ENCODE measurements at places on chromosomes 5 and 9.

GRCh38 chr5:14581891-14582796, 552 bp downstream of the OTULINL start:
- no peak for DNase-seq

- DNase-seq = no peak
Observed at GRCh38 chr9:89408628-89409101, 89.2 kb downstream of the SEMA4D start.

DNA sequence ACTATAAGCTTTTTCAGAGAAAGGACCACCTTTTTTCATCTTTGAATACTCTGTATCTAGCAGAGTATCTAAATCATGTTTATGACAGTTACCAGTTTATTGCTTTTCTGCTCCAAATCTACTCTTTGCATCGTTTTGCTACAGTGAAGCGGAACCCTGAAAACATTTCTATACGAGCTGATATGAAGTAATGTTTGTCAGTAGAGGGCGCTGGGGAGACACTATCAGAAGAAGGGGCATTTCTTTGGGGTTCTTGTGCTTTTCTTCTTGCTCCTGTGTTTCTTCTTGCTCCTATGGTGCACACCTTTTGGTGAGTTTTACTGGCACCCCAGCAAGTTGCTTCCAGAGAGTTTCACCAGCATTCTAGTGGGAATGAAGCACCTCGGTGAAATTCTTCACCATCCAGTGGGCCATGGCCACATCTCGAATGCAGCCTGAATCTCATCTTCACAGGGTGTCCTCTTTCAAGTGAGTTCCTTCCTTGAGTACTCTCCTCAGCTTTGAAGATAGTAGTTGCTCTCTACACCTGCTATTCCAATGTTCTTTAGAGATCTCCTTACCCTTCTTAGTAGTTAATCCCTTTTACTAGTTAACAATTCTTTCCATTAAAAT, 98.4 kb downstream of the FGF1 start:
- no peak for DNase-seq

DNA sequence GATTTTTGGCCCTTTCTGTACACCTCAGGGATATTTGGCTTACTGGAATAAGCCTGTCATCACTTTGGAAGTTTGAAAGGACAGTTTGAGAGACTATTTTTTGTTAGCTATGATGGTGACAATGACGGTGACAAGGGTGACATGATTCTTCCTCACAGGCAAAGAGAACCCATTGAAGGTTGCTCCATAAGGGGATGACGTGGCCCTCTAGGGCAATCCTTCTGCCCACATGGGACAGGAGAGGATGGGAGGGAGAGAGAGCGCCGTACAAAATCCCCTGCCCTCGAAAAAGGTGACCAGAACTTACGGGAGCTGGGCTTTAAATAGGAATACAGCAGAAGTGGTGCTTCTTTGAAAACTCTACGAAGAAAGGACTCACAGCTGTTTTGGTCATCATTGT, 22.6 kb downstream of the HRH2 start:
- no peak for DNase-seq

- DNase-seq = peak; percentile 73
Observed at GRCh38 chr5:151745071-151745705, 13.2 kb downstream of the ATOX1 start.

- no peak for DNase-seq
Observed at GRCh38 chr5:144121577-144121976, 48.9 kb downstream of the YIPF5 start.

- DNase-seq = no peak
Observed at GRCh38 chr5:10420468-10420867, 21.2 kb upstream of the ROPN1L start.

DNA sequence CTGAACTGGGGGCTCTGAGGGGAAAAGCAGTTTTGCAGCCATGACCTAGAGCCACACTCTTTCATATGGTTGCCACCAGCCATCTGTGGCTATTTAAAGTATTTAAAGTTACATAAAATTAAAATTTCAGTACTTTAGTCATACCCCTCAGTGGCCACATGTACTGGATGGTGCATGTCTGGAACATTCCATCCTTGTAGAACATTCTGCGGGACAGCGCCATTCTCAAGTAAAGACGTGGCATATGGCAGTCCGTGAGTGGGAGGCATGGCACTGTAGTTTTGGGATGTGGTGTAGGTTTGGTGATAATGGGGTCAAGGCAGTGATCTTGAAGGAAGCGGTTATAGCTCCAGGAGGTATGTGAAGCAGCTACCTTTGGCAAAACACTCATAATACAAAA, 61.4 kb upstream of the NFIL3 start:
- peak; percentile 41 for DNase-seq

DNA sequence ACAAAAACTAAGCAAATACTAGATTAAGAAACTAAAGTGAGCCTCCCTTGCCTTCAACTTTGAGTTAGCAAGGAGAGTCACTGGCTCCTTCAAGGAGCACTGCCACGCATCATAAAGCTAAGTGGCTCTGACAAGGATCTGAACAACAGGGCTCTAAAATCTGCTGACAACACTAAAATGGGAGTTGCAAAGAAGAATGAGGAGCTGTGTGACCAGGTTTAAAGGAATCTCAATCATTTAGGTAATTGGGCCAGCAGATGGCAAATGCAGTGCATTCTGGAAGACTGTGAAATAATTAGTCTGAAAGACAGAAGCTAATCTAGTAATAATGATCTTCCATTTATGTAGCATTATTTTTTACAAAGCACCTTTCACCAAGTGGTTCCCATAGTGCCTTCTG, 297.0 kb upstream of the TAS2R1 start:
- DNase-seq = no peak

- DNase-seq = peak; percentile 63
Observed at GRCh38 chr9:98983295-98984268, 39.9 kb downstream of the COL15A1 start.

DNA sequence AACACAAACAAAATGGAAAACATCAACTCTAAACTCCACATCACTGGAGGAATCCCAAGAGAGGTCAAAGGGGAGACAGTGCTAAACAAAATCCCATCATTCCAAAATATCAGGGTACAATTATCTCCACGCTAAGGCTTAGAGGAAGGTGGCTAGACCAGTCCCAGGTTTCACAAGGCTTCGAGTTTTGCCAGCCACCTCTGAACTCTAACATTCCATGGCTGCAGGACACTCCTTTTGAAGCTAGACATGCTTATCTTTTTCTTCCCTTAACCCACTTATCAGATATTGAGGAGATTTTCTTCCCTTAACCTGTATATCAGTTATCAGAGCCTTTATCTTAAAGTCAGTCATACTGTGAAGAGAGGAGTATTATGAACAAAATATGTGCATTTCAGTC, 53.3 kb downstream of the GLDC start:
- no peak for DNase-seq

- DNase-seq = no peak
Observed at GRCh38 chr5:96652769-96653454, 9.3 kb upstream of the CAST start.

GRCh38 chr9:28050941-28051340, 477.7 kb upstream of the C9orf72 start:
- DNase-seq = no peak

DNA sequence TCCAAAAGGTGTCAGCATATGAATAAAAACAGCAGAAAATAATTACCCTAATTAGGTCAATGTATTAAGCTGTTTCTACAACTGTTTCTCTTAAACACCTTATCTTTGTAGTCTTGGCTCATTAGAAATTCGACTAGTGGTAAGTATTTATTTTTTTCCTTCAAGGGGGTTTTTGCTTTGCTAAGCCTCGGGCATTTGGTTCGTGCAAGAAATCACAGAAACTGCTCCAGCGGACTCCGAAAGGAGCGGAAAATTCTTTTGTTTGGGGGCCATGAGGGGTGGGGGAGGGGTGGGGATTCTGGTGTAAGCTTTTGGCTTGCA, 757 bp downstream of the ZBED3 start:
- no peak for DNase-seq

GRCh38 chr9:117088786-117089185, 326.1 kb downstream of the ASTN2 start:
- DNase-seq = no peak

GRCh38 chr5:165201369-165201768, 1696.0 kb downstream of the MAT2B start:
- no peak for DNase-seq

- no peak for DNase-seq
Observed at GRCh38 chr5:27594141-27594540, 555.8 kb upstream of the CDH9 start.

- no peak for DNase-seq
Observed at GRCh38 chr5:58842852-58843251, 260.0 kb downstream of the RAB3C start.

GRCh38 chr9:108166519-108166918, 677.0 kb upstream of the KLF4 start:
- DNase-seq = no peak

DNA sequence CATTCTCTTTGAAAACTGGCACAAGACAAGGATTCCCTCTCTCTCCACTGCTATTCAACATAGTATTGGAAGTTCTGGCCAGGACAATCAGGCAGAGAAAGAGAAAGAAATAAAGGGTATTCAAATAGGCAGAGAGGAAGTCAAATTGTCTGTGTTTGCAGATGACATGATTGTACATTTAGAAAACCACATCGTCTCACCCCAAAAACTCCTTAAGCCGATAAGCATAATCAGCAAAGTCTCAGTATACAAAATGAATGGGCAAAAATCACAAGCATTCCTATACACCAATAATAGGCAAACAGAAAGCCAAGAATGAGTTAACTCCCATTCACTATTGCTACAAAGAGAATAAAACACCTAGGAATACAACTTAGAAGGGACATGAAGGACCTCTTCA, 21.0 kb upstream of the EPB41L4A start:
- DNase-seq = no peak

DNA sequence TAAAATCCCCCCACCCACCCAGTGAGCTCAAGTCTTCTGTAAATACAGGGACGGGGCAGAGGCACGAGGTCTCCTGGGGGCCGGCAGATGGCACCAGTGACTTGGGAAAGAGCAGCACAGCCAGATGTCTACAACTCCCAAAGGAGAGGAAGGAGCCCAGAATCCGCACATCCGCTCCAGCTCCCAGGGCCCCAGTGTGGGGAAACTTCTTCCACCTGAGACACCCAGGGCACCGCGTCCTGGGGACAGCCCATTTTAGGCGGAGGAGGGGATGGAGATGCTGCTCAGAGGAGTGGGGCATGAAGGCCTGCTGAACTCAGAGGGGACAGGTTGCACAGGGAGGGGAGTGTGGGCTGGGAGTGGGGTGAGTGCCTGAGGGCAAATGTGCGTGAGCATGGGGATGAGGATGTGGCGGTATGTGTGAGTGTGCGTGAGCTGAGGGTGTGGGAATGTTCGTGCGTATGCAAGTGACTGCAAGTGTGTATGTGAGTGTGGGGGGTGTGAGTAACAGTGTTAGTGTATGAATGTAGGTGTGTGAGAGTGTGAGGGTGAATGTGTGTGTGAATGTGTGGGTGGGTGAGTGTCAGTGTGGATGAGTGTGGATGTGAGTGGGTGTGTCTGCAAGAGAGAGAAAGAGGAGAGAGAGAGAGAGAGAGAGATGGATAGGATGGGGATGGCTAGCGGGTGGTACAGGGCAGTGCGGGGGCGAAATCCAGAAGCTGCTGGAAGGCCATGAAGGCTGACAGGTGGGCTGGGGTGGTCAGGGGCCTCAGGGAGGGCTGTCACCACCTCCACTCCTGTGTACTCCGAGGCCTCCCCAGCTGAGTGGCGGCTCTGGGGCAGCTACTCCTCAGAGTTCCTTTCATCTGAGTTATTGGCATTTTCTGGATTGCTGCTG, 63.5 kb downstream of the DUSP1 start:
- peak; percentile 17 for DNase-seq

DNA sequence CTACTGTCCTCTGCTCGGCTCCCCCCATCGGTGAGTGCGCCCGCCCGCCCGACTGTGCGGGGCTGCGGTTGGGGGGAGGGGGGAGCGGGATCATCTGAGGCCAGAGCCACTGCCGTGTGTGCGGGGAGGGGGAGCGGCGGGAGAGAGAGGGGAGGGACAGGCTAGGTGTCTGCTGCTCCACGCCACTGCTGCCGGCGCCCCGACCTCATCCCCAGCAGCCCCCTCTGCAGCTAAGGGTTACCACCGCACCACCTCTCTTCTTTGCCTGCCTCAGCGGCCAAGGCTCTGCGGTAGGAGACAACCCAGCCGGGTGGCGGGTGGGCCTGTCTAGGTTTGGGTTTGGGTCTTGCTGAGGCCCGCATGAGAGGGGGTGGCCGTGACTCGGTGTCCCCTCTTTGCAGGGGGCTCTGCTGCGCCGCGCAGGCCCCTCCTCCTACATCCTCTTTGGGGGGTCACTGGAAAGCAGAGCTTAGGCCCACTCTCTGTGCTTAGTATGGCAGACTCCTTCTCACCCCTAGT, 670 bp upstream of the PURA start:
- no peak for DNase-seq

DNA sequence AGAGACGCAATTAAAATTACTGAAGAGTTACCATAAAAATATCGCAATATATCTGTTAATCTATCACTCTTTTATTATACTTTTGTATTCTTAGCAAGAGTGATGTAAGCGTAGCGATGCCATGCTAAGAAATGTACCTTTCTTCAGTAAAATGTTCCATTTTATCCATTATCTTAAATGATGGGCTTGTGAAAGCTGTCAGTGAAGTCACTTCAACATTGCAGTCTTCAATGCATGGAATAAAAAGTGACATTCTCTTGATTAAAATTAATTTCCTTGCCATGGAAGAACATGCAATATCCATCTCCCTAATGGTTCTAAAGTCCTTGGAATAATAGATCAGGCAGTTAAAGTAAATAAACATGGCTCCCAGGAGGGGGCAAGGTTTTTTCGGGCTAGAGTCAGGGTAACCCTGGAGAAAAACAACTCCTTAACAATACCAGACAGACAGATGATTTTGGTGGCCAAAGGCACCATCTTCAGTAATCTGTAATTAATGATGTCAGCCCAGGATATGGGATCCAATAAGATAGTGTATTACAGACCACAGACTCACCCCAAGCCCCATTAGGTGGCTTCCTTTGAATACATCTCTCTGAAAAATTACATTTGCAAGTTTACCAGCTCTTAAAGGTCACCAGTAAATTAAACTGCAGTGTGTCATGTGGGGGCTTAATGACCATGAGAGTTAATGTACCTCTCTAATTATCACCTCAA, 677.1 kb downstream of the DTWD2 start:
- no peak for DNase-seq

GRCh38 chr9:69619233-69619632, 52.9 kb downstream of the APBA1 start:
- no peak for DNase-seq

DNA sequence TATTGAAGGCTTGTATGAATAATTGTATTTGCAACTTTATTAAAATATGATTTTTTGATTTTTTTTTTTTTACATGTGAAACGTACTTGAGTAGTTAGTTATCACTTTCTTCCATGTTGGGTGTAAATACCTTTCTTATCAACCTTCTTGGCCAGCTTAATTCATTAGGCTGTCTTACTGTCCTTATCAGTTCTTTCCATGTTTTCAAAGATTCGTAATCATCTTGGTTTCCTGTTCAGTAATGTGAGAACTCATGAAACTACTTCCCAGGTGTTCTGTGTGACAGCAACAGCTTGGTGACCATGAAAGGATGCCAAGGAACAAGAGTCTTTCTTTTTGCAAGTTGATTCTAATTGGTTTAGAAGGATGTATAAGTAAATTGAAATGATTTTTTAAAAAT, 100.0 kb downstream of the ADGRV1 start:
- DNase-seq = no peak

- DNase-seq = no peak
Observed at GRCh38 chr9:69049094-69049493, 13.5 kb downstream of the FXN start.
